ENCODE measurements at places on chromosomes 5 and 9.

DNA sequence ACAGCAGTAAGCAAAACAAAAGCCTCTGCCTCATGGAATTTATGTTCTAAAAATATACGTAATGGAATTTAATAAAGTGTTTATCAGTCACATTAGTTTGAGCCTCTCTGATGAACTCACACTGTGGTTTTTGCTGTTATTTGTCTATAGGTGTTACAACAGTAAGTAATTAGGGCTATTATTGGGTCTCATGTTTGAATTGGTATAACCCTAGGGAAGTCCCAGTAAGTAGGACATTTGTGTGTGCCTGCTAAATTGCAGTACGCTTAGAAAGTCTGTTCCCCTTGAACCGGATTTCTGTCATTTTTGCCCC is 197.6 kb downstream of the NR3C1 start:
- no peak for DNase-seq

DNA sequence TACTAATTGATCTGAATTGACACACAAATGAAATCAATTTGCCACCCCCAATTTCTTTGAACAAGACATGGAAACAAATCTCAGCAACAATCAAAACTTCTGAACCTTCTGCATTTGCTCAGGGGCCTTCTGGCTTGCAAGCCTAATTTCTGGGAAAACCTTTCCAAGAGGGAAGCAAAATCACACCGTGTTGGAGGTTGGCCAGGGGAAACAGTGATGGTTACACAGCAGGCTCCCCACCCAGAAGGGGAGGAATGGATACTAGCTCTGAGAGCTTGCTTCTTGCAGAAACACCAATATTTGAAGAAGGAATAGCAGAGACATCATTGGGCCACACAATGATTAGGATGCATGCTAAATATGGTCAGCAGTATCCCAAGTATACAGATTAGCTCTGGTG is 488.6 kb upstream of the TRPC7 start:
- DNase-seq: no peak

- no peak for DNase-seq
Observed at GRCh38 chr5:96714450-96714849, 52.3 kb downstream of the CAST start.

DNA sequence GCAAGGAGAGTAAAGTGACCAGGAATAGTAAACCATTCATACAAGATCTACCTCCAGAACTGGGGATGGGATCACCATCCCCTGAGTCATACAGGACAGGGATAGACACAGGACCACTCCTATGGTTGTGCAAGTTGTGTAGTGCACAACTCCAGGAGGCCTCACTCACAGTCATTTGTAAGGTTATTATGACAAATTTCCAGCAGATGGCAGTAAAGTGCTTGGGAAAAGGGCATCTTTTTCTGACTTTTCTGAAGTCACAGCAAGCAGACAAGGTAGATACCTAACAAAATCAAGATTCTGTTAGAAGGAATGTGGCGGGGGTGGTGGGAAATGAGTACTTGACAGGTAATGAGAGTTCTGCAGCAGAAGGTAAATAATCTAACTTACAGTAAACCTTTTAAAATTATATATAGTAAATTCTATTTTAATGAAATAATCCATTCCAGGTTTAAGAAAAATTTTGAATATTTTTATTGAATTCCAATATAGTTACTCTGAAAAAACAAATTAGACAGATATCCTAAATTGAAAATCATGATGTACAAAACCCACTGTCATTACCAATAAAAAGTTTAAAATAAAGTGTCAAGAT is 16.7 kb upstream of the KIF27 start:
- no peak for DNase-seq

Measured in stimulated activated CD4-positive, alpha-beta T cell treated with anti-CD3 and anti-CD28 coated beads, Interleukin-4, amount 100 ng/mL, for 4 hours (primary cell).